ENCODE measurements at places on chromosomes 1 and 21.

DNA sequence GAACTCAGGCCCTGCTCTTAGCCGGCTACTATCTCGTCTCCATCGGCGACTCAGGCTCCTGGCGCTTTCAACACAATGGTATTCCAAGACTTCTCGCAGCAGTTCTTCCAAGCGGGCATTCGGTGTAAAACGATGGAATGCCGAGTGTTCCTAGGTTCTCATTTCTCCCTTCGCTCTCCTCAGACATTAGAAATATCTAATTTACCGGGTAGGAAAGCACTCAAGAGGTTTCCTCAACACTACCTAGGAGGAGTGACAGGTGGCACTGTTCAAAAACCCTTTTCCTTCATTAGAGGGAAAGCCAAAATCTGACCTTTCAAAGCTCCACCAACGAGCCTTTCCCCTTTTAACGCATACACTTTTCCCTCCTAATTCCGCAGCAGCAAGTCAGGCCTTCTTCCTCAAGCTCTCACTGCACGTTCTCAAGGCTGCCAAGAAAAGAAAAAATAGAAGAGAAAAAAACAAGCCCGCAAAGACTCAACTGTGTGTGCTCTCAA is 601 bp downstream of the UBE2G2 start:
- DNase-seq, result no peak

DNA sequence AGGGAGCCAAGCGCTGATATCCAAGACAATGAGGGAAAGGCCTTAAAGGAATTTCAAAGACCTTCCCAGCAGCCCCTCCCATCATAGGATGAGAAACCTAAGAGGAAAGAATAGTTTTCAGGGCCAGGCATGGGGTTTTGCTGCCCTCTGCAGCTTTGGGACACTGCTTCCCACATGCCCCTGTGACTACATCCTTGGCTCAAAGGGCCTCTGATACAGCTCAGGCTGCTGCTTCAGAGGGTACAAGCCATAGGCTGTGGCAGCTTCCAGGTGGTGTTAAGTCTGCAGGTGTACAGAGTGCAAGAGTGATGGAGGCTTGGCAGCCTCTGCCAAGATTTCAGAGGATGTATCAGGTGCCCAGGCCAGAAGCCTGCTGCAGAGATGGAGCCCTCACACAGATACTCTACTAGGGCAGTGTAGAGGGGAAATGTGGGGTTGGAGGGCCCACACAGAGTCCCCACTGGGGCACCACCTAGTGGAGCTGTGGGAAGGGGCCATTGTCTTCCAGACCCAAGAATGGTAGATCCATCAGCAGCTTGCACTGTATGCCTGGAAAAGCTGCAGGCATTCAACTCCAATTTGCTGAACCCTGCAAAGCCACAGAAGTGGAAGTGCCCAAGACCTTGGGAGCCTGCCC is 125.8 kb downstream of the SLC45A1 start:
- no peak for DNase-seq

GRCh38 chr1:170309389-170310013 is 163.7 kb downstream of the NTMT2 start:
- DNase-seq, result no peak

- no peak for DNase-seq
Observed at GRCh38 chr1:245679821-245680780, 525.3 kb downstream of the KIF26B start.

- no peak for DNase-seq
Observed at GRCh38 chr1:64882574-64883255, 83.6 kb downstream of the JAK1 start.

GRCh38 chr21:39805983-39806382 is 61.0 kb downstream of the IGSF5 start:
- no peak for DNase-seq

- no peak for DNase-seq
Observed at GRCh38 chr1:184061396-184062003, 10.0 kb downstream of the TSEN15 start.

DNA sequence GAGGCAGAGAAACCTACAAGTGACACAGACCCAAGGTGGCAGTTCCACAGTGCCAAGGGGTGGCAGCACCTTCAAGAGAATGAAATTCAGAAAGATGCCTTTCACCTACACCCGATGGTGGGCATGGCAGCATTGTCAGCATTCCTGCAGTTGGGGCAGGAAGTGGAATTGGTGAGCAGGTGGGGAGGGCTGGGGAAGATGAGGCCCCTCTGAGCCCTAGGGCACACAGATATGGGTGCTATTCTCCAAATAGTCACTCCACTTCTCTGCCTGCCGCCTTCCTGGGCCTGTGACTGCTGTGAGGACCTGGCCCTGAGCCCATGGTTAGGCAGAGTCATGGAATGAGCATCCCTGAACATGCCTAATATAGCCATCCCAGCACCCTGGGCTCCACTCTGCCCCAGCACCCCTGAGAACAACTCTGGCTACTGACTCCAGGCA is 8.3 kb downstream of the SHISA4 start:
- no peak for DNase-seq

GRCh38 chr1:27099587-27100334 is 55.2 kb downstream of the SLC9A1 start:
- DNase-seq, result peak; percentile 86

DNA sequence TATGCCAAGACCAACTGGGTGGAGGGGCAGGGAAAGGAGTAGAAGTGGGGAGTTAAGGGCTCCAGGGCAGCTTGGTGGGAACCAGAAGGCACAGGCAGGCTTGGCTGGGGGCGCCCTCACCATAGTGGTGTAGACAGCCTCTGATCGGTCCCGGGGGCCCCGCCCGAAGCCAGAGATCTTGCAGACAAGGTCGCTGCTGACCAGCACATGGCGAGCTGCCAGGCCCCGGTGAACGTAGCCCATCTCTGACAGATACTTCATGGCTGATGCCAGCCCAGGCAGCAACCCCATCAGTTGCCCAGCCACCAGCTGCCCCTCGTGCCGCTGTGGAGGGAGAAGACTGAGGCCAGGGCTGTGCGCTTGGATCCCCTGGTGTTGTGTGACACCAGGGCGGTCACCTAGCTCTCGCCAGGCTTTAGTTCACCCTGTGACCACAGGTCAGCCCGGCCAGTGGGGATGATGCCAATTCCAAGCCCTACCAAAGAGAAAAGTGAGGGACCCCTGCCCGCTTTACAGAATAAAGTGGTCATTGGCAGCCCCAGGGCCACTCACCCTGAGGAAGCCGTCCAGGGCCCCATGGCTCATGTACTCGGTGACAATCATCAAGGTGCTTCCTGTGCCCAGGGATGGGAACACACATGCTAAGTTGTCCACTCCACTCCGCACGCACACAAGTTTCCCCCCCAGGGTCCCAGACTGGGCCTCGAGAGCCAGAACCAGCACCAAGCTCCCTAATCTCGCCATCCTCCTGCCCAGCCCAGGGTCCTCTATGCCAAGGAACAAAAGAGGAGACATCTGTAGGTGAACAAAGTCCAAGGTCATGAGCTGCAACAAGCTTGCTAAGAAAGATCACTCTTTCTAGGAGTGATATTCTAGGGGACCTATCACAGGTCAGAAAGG is 28.2 kb downstream of the CDCA8 start:
- no peak for DNase-seq

DNA sequence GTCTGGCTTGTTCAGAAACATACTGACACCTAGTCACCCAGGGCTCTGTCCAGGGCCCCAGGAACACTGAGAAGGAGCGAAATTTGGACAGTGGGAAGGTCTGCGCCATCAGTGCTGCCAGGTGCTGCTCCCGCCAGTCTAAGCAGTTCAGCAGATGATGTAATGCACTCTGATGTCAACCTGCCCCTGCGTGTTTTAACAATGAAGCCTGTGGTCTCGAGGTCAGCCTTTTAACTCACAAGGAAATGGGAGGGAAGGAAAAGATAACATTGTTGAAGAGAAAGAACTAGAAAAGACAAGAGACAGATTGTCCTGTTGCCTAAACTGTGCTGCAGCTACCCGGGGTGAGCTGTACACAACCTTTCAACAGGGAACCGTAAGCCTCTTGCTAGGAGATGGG is 126.6 kb upstream of the IFFO2 start:
- DNase-seq, result no peak

DNA sequence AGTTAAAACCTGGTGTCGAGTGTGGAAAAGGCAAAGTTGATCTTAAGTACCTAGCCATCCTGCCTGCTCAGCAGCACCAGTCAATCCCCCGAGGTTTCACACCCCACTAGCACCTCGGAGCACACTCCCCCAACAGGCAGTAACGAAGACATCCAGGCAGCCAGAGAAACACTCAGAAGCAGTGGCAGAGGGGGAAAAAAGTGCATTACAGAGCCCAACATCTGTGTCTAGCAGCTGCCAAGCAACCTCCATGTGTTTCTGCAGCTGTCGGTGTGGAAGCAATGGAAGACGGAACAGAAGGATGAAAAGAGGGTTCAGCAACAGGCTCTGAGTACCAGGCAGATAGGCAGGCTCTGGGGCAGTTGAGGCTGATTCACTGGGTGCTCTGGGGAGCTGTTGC is 73.4 kb upstream of the PROX1 start:
- DNase-seq, result no peak

DNA sequence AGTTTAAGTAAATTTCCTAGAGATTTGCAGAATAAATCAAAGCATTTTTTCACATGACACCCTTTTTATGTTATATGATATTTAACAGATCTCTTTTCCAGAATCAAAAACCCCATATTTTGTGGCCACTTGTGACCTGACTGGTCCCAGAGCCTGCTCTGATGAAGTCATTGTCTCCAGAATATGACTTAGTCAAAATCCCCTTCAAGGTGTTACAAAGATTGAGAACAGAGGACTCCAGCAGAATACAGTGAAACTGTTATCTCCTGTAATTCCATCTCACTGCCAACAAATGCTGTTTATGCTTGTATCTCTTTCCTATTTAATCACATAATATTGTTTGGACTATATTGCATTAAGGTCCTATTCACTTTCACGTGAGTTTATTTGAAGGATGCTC is 25.6 kb downstream of the RGS1 start:
- no peak for DNase-seq

DNA sequence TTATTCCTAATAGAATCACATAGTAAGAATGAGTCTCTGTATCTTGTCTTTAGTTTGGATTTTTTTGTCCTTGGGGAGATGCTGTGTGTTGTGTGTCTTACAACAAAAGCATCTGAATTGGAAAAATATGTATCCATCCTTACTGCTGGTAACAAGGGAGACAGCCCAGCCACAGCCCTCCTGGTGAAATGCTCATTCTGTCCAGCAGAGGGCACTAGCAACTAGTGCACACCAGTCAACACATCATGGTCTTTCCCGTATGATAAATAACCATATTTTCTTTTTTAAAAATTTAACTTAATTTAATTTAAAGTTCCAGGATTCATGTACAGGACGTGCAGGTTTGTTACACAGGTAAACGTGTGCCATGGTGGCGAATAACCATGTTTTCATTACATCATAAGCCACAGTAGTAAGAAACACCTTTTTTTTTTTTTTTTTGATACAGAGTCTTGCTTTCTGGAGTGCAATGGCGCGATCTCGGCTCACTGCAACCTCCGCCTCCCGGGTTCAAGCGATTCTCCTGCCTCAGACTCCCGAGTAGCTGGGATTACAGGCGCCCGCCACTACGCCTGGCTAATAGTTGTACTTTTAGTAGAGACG is 245.1 kb downstream of the PTBP2 start:
- peak; percentile 41 for DNase-seq
